ENCODE measurements at places on chromosomes 2 and 18.

- DNase-seq: no peak
These were observed 133.5 kb downstream of the CERS6 start for GRCh38 chr2:168589236-168590211.

DNA sequence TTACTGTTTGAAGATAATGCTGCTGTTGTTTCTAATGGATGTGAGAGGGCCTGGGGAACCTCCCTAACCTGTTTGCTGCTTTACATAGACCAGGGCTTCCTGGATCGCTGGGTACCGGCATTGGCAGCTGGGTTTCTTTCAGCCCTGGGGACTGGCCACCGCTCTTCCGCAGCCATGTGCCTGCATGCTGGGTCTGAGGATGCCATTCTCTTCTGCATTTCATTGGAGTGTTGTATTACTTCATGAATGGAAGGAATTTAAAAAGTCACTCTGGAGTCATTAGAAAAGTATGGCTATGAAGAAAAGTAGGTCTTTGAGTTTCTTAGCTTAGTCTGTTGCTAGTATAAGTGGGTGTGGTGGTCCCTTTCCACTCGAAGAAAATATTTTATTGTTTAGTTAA, 107.3 kb upstream of the MGAT5 start:
- DNase-seq: no peak

DNA sequence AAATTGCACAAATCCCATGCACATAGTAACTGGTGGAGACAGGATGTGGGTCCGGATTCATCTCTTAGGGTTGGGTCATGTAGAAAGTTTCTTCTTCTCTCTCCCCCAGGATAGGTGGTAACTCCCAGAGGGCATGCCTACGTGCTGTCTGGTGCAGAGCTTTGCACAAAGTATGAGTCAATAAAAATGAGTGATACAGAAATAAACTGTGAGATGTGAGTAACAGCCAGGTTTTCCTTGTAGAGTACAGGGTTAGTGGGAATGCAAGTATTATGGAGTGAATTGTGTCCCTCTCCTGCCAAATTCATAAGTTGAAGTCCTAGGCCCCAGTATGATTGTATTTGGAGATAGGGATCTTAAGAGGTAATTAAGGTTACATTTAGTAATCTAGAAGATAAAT, 289.4 kb downstream of the ALK start:
- no peak for DNase-seq

GRCh38 chr18:21444465-21445212, 155.9 kb downstream of the ESCO1 start:
- DNase-seq: peak; percentile 20

DNA sequence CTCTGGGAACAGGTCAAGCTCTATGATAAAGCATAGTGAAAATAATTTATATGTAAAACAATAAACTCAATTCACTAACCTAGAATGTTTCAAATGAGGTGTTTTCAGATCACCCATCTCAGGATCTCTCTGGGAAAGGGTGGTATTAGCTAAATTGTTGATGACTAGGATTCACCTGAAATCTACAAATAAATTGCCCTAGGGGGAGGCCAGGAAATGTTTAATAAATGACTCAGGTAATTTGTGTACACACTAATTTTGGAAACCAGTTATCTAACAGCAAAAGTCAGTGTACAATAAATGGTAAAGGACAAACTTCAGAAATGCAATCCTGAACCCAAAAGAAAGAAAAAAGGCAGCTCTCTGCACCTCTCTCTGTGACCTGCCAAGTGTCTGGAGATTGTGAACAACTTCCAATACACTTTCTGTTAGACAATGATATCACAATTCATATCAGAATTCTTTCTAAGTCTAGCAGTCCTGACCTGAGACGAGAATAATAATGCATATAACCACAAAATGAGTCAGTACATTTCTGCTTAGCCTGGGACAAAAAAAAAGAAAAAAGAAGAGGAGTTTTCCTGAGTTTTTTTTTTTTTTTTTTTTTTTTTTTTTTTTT, 760.0 kb downstream of the EPHA4 start:
- no peak for DNase-seq

Data from nephron progenitor cell (in vitro differentiated cells).